ENCODE measurements at places on chromosomes 16 and 17.

- DNase-seq, result no peak
Measured at GRCh38 chr17:58161566-58161965, 5.2 kb upstream of the OR4D2 start.

- DNase-seq, result no peak
Measured at GRCh38 chr16:3780570-3780969, 63.2 kb upstream of the TRAP1 start.

DNA sequence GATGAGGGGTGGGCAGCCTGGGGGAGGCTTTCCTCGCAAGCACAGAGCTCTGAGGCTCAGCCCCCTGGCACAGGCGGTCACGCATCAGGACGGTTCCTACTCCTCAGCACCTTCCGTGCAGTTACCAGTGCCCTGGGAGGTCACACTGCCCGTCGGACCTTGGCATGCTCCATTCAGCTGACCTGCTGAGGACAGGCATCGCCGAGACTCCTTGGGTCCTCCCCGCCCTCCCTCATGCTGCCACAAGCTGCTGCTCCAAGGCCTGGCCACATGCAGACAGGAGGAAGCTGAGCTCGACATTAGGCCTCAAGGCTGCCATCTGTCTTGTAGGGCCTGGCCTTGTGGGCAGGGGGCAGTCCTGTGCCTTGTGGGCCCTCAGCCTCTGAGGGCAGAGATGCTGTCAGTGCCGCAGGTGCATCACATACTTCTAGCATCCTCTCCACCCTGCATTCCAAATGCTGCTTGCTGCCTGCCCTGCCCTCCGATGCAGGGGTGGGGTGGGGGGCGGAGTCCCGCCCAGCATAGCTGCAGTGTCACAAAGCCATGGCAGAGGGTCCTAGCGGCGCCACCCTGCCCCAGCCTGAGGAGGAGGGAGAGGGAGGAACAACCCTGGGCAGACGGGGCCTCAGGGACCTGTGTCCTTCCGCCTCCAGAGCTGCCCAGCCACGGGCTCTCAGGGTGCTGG, 9.3 kb downstream of the C16orf90 start:
- DNase-seq, result no peak

GRCh38 chr17:76458580-76459490, 5.9 kb upstream of the UBE2O start:
- no peak for DNase-seq

DNA sequence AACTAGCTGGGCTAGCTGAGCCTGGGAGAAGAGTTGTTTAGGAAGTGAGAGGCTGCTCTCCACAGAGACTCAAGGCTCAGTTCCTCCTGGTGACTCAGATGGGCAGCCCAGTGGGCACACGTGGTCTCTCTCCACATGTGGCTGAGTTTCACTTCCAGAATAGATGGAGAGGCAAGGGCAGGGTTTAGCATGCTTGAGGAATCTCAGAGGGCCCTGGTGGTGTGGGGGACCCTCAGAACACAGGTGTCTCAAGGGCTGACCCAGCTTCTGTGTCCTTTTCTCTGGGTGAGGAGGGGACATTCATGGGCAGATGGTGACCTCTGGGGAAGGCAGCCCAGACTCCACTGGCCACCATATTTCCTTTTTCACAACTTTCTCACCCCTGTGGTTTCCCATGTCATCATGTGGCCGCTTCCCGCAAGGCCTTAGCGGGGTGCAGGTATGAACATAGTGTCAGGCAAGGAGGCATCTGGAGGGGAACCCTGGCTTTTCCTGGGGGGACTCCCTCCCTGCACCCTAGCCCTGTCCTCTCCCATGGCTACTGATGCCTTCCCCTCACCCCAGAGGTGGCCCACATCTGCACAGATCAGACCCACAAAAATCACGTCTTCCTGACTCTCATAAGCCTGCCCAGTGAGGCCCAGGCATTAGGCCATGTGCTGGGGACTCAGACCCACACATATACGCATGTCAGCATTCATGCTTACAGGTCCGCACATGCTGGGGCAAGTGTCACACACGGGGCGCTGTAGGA, 3.3 kb downstream of the GRN start:
- DNase-seq, result no peak

- no peak for DNase-seq
Measured at GRCh38 chr16:86994651-86995171, 322.5 kb downstream of the C16orf95 start.

GRCh38 chr16:51326131-51326856, 175.2 kb upstream of the SALL1 start:
- DNase-seq, result no peak

GRCh38 chr17:35586569-35587073, 501 bp upstream of the AP2B1 start:
- no peak for DNase-seq

- DNase-seq, result no peak
Measured at GRCh38 chr17:44587339-44587738, 30.1 kb downstream of the FZD2 start.

- no peak for DNase-seq
Measured at GRCh38 chr17:3995067-3995466, 30.8 kb upstream of the ATP2A3 start.

GRCh38 chr17:28326114-28326513, 7.1 kb downstream of the TMEM97 start:
- DNase-seq, result no peak

DNA sequence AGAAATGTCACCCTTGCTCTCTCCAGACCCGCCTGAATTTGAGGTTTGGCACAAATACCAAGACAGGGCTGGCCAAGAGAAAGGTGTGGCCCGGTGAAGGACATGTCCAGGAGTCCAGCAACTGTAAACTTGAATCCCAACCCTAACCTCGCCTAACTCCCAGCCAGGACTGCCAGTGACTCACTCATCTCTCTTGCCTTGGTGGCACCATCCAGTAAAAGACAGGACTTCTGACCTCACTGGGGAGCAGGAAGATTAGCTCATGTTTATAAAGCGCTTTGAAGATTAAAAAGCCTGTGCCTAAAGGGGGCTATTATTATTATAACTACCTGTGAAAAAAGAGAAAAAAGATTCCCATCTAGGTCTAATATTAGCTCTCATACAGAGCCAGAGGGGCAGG, 335.3 kb downstream of the SOX9 start:
- DNase-seq, result no peak

Data from activated T-cell treated with anti-CD3 and anti-CD28 coated beads for 48 hours (primary cell).